ENCODE measurements at places on chromosomes 4 and X. TPM values are rescaled to one million over a fixed set of nuclear protein-coding genes. Genes with fewer than 3 reads are reported as not detected.

Gene UCHL1
- total RNA-seq = 1,483 TPM

Gene GJB1
- total RNA-seq = not detected

Gene TMSB15C
- total RNA-seq = 3.5 TPM

Gene RAB9B
- 5.5 TPM for total RNA-seq

Gene FAM241A
- not detected for total RNA-seq
